Hematopoietic multipotent progenitor cell treated with erythropoietin and hydrocortisone succinate and interleukin-3 and kit ligand, for 15 days (in vitro differentiated cells): ENCODE measurements at places on chromosomes 1 and 21.

DNA sequence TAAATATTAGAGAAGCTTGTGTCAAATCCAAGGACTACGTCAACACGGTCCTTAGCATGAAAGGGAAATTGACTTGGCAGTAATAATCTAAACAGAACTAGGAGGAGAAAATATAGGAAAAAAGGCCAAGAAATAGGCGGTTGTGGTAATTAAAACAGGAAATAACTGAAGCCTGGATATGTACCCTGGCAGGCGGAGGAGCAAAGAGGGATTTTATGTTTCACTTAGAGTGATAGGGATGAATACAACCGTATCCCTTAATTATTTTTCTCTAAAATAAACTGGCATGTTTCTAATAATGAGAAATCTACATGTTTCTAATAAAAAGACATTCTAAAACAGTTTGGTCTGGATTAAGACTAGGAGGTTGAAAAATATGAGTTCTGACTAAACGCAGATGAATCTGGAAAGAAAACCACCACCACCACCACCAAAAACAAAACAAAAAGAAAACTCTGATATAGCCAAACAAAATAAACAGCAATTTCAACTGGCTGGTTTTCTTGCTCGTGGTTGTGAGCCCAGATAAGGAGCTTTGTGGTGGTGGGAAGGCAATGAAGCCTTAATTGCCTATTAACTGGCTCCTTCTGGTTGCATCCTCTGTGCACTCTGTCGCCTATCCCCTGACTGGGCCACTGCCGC, 334.2 kb upstream of the SNX7 start:
- no peak for DNase-seq

GRCh38 chr1:74522148-74522547, 9.7 kb upstream of the LRRC53 start:
- no peak for DNase-seq

GRCh38 chr21:38474124-38474523, 24.2 kb downstream of the ERG start:
- no peak for DNase-seq

- DNase-seq = no peak
These were observed 99.9 kb downstream of the USH2A start for GRCh38 chr1:216323344-216323743.

DNA sequence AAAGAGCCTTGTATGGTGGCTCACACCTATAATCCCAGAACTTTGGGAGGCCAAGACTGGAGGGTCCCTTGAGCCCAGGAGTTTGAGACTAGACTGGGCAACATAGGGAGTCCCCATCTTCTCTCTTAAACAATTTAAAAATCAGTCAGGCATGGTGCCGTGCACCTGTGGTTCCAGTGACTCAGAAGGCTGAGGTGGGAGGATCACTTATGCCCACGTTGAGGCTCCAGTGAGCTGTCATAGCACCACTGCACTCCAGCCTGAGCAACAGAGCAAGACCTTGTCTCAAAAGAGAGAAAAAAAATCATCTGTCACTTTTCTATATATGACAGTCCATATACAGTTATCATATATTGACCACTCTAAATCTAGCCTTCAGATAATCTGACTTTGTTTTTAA, 658.3 kb downstream of the LTN1 start:
- DNase-seq = no peak

DNA sequence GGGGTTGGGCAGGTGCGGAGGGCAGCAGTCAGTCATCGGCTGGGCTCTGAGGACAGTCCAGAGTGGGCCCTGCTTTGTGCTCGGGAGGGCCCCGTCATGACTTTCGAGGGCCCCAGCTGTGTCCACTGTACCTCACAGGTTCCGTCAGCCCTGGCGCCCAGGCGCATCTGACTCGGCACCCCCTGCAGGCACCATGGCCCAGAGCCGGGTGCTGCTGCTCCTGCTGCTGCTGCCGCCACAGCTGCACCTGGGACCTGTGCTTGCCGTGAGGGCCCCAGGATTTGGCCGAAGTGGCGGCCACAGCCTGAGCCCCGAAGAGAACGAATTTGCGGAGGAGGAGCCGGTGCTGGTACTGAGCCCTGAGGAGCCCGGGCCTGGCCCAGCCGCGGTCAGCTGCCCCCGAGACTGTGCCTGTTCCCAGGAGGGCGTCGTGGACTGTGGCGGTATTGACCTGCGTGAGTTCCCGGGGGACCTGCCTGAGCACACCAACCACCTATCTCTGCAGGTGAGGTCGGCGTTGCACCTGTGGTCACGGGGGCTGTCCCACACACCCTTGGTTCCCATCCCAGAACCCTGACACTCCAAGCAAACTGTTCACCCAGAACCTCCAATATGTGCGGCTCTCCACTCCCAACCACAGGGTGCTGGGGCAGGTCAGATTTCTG, 7.8 kb downstream of the PODN start:
- no peak for DNase-seq

DNA sequence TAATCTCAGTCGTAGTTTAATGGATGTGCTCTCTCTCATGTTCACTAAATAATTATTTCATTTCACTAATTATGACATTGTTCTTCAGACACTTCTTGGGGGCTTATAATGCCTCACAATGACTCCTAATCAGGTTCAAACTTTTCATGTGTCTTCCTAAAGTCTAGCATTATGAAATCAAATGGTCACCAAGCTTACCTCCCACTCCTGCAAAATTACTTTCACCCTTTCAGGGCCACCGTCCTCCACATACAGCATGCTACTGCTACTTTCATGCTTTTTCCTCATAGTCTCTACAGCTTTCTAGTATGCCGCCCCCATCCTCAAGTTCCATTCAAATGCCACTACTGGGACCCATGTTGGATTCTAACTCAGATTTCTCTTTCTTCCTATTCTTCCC, 59.8 kb upstream of the C1orf53 start:
- no peak for DNase-seq

- DNase-seq = no peak
These were observed 33.6 kb upstream of the GNPAT start for GRCh38 chr1:231207437-231207836.

GRCh38 chr1:12405325-12406210, 175.7 kb downstream of the VPS13D start:
- no peak for DNase-seq

DNA sequence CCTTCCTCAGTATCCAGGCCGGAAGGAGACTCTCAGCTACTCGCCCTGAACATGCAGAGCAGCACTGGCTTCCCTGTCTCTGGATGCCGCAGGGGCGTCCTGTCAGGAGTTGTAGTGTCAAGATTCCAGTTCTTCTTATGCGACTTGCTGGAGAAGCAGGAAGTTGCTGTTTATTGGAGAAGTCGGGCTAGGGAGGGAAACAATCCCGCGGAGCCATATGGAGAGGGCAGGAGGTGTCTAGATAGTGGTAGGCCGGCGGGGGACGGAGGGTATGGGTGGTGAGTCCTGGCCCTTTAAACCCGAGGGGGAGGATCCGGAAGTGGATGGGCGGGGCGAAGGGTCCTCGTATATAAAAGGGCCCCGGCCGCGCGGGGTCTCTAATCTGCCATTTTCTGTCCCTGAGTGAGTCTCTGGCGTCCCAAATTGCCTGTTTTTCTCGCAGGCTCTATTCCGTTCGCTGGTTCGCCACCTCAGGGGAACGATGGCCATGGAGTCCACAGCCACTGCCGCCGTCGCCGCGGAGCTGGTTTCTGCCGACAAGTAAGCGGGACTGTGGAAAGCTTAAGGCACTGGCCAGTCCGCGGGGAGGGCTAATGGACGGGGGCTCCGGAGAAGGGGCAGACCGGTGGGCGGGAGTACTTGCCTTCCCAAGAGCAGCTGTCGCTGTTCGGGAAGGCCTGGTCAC, at the start of gene NASP:
NASP (plus strand) TSS at position 376 of the 685 bp plus-strand sequence; CDS start at position 482, 106 bp downstream.
- DNase-seq = peak; percentile 85

- no peak for DNase-seq
These were observed 314.7 kb downstream of the AMY1C start for GRCh38 chr1:104064399-104064798.

- no peak for DNase-seq
These were observed 2.7 kb downstream of the CDKN2C start for GRCh38 chr1:50972766-50973165.
